ENCODE measurements at places on chromosomes 4 and X.
A peak's percentile ranks its signal among the peaks of the same experiment; 100 is the strongest.

DNA sequence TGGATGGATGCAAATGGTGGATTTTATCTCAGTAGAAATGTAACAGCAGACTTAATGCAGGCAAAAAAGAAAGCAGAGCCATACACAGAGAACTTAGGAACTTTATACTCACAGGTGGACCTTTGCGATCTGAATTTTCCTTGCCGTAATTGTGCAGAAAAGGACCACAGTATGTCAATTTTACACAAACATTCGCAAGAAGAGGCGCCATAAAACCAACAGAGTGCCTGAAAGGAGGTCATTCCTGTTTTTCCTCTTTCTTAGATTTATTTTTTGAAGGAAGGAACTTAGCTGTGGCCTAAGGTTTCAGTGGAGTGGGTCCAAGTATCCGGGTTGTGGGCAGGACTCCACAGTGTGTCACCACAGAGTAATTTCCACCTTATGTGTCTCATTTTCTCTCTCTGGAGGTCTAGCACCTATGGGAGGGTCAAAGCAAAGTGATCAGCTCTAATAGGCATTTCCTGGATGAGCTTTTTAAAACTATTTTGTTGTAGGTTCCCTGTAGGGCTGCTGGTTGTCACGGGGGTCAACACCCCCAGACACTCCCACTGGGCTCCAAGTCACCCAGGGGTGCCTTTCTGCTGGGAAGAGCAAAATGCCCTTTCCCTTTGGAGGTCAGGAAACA is 24.7 kb upstream of the PBDC1 start:
- no peak for DNase-seq

- no peak for DNase-seq
Observed at GRCh38 chr4:142034101-142034500, 397.7 kb downstream of the IL15 start.

GRCh38 chrX:132561974-132562373 is 73.1 kb upstream of the MBNL3 start:
- DNase-seq: no peak

GRCh38 chr4:56704089-56704871 is 23.2 kb upstream of the HOPX start:
- DNase-seq: no peak

DNA sequence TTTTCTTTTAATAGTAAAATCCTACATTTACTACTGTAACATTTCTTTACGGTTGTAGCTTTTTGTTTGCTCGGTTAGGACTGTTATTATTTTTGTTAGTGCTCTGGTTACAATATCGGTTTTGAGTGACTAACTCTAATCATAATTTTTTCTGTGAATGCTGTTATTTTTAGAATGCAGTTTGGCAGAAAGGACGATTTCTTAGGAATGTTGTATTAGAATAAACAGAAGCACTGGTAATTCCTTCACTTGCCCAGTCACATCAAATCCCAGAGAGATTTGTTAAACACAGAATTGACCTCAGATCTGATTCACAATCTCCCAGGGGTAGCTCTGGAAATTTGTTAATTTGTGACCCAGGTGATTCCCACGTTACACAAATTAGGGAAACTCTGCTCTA is 21.7 kb downstream of the DDIT4L start:
- no peak for DNase-seq

- no peak for DNase-seq
Observed at GRCh38 chr4:140037353-140038030, 116.5 kb downstream of the MAML3 start.

GRCh38 chr4:105426187-105426897 is 47.5 kb downstream of the PPA2 start:
- DNase-seq: no peak

GRCh38 chr4:158580064-158580463 is 58.4 kb downstream of the RXFP1 start:
- DNase-seq: no peak

DNA sequence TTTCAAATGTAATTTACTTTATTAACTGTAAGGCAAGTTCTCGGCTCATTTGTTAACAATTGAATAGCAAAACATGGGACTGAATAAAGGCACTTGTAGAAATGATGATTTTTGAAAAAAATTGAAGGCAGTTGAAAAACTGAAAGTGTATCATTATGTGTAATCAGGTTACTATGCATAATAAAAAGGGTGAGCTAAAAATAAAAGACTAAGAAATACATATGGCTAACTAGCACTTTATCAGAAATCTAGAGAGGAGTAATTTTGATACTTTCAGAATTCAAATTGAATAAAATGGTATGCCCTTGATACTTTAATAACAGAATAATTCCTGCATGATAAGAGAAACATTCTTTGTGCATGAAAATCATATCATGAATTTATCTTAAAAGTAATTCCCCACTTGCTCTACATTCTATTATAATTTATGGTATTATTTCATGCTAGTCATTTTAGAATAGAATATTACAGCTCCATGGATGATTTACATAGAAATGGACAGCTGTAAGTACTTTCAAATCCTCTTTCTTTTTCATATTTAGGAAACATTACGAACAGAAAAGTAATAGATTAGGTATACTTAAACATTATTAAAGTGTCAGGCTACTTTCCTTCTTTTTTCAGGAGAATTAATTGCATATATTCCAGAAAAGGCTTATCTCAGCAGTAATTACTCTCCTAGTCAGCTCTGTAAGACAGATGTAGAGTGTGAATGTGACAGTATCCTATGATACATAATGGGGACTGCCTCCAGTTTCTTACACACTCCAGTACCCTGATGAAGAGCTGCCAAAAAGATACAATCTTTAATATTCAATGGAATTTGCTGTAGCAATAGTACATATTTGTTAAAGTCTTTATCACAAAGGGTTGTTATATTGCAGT is 697.3 kb downstream of the CCSER1 start:
- no peak for DNase-seq

- no peak for DNase-seq
Observed at GRCh38 chrX:71909956-71910355, 689 bp upstream of the NHSL2 start.

- DNase-seq: peak; percentile 56
Observed at GRCh38 chrX:154443992-154444754, at the start of gene FAM50A. TSS of gene FAM50A (plus strand) at chrX:154444141. CDS start at chrX:154444236, 95 bp downstream.

- DNase-seq: no peak
Observed at GRCh38 chr4:157141976-157142375, 66.0 kb downstream of the GLRB start.

Data from activated T-helper 1 cell treated with Interleukin-2 at 50 U/mL for 16 hours (primary cell).